Fibroblast of mammary gland (primary cell): ENCODE measurements at places on chromosomes 11 and 22.
A peak's percentile ranks its signal among the peaks of the same experiment; 100 is the strongest.

GRCh38 chr22:34301569-34301968 lies 381.3 kb upstream of the LARGE1 start:
- DNase-seq = no peak

DNA sequence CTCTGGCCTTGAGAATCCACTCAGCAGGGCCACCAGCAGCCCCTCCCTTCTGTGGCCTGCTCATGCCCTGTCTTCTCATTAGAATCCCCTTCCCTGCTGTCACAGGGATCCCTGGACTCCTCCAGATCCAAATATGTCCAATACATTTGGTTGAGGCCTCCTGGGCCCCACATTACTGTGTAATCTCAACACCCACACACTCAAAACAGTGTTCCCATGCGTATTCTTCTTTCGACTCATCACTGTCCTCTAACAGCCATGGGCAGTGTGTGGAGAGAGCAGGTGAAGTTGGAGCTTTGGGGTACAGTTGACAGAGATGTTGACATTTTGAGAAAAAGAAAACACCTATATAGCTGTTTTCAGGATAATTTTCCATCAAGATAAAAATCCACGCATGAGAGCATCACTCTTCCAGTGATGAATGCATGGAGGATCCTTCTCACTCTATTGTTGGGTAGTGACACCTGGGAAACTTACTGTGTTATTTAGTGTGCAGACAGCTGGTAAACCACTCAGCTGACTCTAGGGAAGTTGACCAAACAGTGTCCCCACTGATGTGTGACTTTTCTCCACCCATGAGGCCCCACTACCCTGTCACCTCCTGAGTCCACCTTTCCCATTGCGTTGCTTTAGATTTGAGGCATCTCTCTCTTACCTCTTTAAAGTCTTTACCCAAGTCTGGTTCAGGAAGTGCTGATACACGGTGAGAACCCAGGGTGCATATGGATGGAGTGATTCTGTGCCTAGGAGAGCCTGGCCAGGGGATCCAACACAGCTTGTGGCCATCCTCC lies 28.7 kb upstream of the VPREB1 start:
- no peak for DNase-seq

DNA sequence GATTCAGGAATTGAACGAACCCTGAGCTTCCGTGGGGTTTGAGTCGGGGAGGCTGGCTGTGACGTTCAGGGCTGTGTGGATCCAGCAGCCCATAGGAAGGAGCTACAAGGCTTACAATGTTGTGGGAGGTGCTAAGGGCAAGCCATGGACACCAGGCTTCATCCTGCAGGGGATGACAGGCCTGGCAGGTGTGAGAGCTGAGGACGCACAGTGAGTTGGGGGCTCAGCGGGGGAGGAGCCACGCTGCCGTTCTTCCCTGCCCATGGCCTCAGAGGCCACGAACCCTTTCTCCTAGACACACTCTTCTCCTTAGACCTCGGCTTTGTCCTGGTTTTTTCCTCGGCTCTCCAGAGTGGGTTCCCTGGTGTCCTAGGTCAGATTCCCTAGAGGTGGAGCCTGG lies 113.3 kb upstream of the SLC22A12 start:
- no peak for DNase-seq

GRCh38 chr11:84887055-84887629 lies 740.0 kb downstream of the DLG2 start:
- peak; percentile 17 for DNase-seq

DNA sequence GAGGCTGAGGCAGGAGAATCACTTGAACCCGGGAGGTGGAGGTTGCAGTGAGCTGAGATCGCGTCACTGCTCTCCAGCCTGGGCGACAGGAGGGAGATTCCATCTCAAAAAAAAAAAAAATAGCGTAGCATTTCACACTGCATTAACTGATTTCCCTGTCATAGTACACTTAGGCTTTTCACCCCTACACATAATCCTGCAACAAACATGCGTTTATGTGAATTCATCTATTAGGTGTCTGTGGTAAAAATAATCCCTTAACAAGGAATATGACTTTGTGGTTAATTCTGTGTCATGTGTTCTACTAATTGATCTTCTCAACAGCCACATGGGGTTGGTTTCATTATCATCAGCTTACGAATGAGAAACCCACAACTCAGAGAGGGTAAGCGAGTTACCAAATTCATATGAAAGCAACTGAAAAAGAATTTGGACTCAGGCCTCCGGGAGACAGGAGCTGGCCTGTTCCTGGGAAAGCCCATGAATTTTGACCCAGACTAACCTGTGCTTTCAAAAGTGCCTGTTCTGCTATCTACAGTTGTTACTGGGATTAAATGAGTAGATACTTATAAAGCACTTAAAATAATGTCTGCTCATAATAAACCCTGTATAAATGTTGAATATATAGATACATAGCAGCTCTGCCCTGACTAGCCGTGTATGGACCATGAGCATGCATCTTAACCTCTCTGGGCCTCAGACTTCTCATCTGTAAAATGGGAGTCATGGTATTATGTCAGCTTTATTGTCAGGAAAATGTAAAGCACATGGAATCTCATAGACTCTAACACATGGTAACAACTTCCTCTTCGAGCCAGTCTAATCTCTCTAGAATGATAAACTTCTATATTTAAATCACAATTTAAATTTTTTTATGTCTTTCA lies 36.6 kb downstream of the KCNJ1 start:
- no peak for DNase-seq

DNA sequence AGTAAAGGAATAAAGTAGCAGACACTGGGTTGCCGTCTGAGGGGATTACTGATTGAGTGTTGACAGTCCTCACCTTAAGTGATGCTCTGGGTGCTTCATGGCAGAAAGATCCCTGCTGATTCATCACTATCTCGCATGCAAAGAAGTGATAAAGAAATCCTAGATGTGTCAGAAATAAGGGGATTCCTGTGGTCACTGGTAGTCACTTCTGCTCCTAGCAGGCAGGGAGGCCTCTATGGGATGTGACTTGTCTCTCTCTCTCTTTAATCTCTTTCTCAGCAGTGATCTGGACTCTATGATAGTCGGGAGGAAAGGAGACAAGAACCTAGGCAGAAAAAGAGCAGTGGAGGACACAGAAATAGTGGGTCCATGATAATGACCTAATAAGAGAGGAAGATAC lies 30.9 kb upstream of the OR56A1 start:
- no peak for DNase-seq

DNA sequence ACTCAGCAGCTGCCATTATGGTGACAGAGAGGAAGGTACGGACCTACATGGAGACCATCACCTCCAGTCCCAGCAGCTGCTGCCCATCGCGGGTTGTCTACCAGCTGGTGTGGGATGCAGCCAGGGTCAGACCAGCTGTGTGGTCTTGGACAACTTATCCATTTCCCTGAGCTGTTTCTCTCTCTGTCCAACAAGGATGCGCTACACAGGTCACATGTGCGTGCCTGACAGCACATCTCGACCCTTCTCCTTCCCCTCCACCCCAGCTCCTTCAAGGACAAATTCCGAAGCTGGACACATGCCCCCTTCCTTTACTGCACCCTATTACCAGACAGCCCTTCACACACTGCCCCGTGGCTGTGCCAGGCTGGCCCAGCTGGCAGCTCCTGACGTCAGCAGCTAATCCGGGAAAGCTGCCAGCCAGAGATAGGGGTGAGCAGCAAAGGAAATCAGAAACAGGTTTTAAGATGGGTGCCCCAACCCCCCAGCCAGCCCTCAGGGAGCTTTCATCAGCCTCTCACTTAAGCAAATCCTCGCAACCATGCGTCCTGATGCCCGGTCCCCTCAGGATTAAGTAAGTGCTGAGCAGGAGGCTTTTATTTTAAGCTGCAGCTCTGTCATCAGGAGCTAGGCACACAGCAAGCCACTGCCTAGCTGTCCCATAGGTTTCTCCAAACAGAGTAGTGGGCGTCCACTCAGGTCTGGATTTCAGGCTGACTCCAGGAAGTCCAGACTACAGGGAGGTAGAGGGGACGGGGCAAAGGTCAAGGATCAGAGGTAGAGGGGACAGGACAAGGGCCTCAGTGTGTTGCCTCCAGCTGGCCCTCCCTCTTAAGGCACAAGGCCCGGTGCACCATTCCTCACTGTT lies 20.3 kb downstream of the TEF start:
- peak; percentile 84 for DNase-seq

- no peak for DNase-seq
Measured at GRCh38 chr22:31958625-31959239, 14.4 kb downstream of the YWHAH start.

GRCh38 chr22:31625661-31626426 lies 36.2 kb downstream of the PISD start:
- peak; percentile 50 for DNase-seq

DNA sequence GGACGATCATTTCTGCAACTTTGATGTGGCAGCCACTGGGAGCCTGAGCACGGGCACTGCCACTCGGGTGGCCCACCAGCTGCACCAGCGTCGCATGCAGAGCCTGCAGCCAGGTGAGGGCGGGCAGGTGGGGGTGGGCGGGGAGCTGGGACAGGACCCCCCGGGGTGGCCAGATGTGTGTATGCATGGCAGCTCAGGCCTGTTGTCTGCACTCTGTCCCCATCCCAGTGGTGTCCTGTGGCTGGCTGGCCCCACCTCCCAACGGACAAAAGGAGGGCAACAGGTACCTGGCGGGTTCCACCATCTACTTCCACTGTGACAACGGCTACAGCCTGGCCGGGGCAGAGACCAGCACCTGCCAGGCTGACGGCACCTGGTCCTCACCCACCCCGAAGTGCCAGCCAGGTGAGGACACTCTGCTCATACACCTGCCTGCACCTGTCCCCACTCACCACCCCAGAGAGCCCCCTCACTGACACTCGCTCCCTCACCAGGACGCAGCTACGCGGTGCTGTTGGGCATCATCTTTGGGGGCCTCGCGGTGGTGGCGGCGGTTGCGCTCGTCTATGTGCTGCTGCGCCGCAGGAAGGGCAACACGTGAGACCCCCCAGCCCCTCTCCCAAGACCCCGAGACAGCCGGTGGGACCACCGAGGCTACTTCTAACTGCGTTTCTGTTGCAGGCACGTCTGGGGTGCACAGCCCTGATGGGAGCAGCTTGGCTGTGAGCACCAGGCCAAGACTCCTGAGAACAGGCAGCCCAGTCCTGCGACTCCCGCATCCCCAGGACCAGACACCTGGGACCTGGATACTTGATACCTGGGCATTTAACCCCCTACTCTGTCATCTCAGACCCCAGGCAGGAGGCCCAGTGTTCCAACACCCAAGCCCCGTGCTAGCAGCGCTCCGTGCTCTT lies 6.7 kb downstream of the SUSD2 start:
- DNase-seq = no peak

DNA sequence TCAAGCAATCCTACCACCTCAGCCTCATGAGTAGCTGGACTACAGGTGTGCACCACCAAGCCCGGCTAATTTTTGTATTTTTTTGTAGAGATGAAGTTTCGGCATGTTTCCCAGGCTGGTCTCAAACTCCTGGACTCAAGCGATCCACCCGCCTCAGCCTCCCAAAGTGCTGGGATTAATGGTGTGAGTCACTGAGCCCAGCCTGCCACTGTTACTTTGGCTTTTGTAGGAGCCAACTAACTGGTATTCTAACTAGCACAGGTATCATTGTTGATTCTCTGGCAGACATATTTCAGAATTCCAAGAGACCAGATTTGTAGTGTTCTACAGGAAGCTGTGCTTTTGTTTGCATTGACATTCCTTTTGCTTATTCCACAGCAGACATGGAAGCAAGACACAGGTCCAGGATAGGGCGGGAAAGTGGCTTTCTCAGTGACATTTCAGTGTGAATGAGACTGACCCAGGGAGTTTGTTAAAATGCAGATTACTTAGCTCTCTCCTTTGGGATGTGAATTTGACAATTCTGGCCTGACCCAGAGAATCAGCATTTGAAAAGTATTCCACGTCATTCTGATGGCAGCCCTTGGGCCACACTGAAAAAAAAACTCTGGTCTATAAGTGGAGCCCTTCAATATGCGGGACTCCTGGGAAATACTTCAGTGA lies 52.2 kb upstream of the PAX6 start:
- no peak for DNase-seq

GRCh38 chr11:10502770-10503169 lies 38.2 kb downstream of the RNF141 start:
- no peak for DNase-seq

DNA sequence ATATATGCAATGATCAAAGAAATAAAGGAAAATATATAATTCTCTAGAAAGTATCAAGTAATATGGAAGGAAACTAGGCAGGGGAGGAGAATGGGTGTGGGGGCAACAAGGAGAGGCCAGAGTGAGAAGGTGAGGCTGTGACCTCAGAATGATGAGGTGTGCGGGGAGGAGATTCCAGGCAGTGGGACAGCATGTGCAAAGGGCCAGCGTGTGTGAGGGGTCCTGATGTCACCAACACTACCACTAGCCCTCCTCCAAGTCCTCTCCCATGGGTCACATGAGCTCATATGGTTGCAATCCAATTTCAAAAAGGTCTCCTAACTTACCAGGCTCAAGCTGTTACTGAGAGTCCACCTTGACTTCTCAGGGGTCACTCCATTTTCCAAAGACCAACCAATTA lies 463.9 kb downstream of the MN1 start:
- DNase-seq = no peak

DNA sequence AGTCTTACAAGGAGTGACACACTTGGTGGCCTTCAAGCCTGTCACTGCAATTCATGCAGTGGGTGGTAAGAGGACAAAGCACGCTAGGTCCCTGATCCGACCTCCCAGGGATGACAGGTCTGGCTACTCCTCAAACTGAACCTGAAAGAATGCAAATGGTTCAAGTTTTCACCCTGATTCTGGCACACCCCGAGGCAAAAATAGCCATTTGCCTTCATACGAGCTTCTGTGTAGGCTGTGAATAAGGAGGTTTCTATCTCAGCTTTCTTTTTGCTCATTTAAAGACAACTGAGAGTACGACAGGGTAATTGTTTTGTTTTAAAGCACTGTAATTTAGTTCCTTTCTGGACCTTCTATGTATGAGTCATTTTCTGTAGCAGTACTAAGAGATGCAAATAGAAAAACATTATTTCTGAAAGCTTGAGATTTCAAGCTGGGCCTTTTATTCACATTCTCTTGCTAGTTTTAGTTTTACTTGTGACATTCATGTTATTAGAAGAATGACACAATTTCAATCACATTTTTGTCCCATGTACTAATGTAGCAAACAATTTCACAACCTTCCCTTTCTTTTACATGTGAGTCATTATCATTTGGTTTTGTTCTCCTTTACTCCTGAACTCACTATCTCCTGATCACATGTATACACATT lies 56.6 kb upstream of the FDX1 start:
- peak; percentile 80 for DNase-seq
